CD4-positive, alpha-beta T cell treated with Interleukin-15 for 1 hour (primary cell): ENCODE measurements at places on chromosomes 1 and 21.

- no peak for DNase-seq
Observed at GRCh38 chr21:36203603-36203889, 46.9 kb downstream of the DOP1B start.

DNA sequence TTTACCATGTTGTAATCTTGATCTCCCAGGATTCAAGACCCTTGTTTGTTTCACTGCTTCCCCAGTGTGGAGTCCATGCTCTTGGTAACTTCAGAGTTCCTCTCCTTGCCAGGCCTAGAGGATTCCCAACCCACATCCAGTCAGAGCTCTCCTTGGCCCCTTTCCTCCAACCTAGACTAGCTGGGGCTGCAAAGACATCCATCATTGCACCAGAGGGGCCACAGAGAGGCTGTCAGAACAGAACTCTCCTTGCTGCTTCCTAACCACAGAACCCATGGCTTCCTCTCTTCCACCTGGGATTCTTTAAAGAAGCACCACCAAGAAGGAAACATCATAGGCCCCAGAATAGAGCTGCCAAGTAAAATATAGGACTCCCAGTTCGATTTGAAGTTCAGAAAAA lies 81.0 kb downstream of the HMGB4 start:
- DNase-seq, result no peak

- DNase-seq, result no peak
Observed at GRCh38 chr1:53153752-53154151, 11.3 kb upstream of the SLC1A7 start.

- no peak for DNase-seq
Observed at GRCh38 chr1:156524481-156524869, 23.9 kb upstream of the MEF2D start.

- peak; percentile 47 for DNase-seq
Observed at GRCh38 chr21:34911360-34911759, 137.7 kb downstream of the RUNX1 start.

- no peak for DNase-seq
Observed at GRCh38 chr1:205017001-205017400, 26.0 kb upstream of the CNTN2 start.

GRCh38 chr1:905811-906599 lies 17.7 kb upstream of the SAMD11 start:
- DNase-seq, result no peak

DNA sequence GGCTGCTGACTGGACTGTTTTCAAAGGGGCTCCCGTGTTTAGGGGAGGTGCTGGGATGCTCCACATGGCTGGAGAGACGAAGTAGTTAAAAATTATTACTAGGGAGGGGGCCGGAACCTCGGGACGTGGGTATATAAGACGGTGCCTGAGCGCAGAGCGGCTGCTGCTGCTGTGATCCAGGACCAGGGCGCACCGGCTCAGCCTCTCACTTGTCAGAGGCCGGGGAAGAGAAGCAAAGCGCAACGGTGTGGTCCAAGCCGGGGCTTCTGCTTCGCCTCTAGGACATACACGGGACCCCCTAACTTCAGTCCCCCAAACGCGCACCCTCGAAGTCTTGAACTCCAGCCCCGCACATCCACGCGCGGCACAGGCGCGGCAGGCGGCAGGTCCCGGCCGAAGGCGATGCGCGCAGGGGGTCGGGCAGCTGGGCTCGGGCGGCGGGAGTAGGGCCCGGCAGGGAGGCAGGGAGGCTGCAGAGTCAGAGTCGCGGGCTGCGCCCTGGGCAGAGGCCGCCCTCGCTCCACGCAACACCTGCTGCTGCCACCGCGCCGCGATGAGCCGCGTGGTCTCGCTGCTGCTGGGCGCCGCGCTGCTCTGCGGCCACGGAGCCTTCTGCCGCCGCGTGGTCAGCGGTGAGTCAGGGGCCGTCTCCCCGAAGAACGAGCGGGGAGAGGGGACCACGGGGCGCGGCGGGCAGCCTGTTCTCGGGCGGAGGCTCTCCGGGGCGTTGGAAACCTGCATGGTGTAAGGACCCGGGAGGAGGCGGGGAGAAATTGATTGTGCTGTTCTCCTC lies at the start of gene CHODL:
CHODL (plus strand) TSS at position 163 of the 793 bp plus-strand sequence; CDS start at position 554, 391 bp downstream.
- DNase-seq, result no peak
